ENCODE measurements at places on chromosomes 6 and 20.
A peak's percentile ranks its signal among the peaks of the same experiment; 100 is the strongest.

DNA sequence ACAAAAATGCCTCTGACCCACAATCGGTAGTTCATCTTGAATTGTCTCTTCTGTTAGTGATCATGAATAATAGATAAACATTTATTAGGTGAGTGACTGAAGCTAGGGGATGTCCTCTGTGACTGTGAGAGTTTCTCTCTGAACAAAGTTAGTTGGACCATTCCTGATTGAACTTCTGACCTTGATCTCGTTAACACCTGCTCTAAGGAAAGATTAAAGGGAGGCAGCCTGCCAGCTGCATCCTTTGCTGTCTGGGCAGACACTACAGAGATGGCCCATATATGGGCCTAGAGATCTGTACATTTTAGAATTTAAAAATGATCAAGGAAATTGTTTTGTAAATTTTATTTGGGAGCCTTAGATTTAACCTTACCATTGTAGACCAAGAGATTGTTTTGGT is 27.3 kb downstream of the MAPK14 start:
- DNase-seq: no peak

DNA sequence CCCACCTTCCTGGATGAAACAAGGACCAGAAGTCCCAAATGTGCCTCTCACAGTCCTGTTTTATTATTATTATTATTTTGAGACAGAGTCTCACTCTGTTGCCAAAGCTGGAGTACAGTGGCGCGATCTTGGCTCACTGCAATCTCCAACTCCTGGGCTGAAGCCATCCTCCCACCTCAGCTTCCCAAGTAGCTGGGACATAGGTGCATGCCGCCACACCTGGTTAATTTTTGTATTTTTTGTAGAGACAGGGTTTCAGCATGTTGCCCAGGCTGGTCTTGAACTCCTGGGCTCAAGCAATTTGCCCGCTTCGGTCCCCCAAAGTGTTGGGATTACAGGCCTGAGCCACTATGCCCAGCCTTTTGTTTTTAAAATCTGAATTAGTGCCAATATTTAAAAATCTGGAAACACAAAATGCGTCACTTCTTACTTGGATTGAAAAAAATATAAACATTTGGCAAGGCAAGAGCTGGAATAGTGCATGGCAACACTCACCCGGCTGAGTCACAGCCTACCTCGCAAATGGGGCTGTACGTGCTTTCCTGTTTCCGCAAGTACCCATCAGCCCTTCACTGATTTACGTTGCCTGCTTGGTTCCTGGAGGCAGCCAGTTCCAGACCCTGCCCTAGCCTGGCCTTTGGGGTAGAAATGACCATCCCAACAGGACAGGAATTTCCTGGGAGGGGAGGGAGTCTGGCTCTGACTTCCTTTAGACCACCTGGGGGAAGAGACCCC is 6.3 kb downstream of the SDCBP2 start:
- DNase-seq: no peak

- no peak for DNase-seq
Observed at GRCh38 chr6:37182736-37183590, 13.0 kb downstream of the PIM1 start.

GRCh38 chr20:35541118-35541782 is 628 bp upstream of the ERGIC3 start:
- DNase-seq: no peak

DNA sequence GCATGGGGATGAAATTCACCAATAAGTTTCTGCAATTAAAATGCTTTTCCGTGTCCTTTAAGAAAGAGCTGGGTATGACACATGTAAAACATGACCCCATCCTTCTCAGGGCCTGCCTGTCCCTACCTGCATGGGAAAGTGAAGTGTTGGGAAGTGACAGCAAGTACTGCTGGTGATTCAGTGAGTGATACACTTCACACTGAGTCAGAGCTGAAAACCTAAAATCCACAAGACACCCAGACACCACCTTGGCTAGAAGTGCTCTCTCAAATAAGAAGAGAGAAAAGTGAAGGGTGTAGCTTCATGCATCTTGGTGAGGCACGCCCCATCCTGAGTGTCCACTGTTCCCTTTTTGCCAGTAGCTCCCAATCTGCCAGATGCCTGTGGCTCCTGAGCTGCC is 3.3 kb downstream of the RAB22A start:
- no peak for DNase-seq

- no peak for DNase-seq
Observed at GRCh38 chr6:37310966-37311365, 42.8 kb upstream of the RNF8 start.

GRCh38 chr6:35179901-35180535 is 33.7 kb upstream of the SCUBE3 start:
- DNase-seq: no peak

DNA sequence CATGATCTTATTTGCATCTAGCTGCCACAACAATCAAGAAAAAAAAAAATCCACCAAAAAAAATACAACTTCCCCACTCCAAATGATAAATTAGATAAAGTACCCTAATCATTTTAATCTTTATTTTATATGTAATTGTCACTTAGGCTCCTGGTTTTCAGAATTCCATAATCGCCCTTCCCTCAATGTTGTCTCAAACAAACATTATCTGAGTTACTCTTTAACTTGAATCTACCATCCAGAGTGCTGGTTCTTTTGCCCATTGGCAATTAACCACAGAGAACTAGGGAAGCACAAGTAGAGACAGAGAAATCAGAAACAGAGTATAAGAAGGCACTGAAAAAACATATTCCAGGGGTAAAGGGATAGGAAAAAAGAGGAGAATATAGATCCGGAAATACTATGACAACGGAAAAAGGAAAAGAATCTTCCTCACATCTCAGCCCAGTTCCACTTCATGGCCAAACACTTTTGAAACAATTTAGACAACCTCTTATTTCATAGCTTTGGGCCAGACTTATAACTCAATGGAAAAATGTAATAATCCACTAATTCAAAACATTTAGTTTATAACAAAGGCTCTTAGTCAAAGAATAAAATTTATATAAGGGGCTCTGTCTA is 861 bp upstream of the NHSL1 start:
- DNase-seq: peak; percentile 19

DNA sequence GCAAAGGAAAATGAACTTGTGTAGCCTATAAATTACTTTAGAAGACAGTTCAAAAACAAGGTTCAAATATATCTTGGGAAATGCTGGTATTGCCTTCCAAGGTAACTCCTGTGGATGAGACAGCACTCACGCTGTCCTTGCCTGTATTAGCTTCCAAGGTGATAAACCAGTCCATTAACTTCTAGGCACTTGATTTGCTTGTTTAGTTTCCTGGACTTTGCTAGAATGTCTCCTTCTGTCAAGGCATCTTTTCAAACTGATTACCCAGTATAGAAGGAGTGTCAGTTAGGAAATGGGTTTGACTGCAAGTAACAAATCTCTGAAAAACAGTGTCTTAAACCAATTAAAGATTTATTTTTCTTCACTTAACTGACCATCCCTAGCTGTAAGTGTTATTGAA is 103.4 kb upstream of the SLC22A23 start:
- no peak for DNase-seq

DNA sequence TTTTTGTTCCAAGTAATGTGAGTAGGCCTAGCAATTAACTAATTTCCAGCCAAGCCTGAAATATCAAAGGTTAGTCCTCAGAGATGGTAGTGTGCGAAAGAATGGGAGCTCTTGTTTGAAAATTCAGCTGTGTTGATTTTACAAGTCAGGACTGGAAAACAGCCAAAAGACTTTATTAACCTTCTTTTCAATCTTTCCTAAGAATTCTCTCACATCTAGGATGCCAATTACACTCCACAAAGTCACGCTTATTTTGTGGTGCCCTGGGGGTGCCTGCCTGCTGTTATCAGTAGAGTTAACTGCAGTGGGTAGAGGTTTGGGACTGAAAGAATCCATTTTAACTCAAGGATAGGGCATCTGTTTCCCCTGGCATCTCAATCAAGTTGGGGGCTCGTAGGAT is 30.7 kb upstream of the MAP3K4 start:
- DNase-seq: no peak
